ENCODE measurements at places on chromosomes 6 and 20.

GRCh38 chr20:37220731-37221130 lies 40.9 kb downstream of the GHRH start:
- no peak for DNase-seq

DNA sequence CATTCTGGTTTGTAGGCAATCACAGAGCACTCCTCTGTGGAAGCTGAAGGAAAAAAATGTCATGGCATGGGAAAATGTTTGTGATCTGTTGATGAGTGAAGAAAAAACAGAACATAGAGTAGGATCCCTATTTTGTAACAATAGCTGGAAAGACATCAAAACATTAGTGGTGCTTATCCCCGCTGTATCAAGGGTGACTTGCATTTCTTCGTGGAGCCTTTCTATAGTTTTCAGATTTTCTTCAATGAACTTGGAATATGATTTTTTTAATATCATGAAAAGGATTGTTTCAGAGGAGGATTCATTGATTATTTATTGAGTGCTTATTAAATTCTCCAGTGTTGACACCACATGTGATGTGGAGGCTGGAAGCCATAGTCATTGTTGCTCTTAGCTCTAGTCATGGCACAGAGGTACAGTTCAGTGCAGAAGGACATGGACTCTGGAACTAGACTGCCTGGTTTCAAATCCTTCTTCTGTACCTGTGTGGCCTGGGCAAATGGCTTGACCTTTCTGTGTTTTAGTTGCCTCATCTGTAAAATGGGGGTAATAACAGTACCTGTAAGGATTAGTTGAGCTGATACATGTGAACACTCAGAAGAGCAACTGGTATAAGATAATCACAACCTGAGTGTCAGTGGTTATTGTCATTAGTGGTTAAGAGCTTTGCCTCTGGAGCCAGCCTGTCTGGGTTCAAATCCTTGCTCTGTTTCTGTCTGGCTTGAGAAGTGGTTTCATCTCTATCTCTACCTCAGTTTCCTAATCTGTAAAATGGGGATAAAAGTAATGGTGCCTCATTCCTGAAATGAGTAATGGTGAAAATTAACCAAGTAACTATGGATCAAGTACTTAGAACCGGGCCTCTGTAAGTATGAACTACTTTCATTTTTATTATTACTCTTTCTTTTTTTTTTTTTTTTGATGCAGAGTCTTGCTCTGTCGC lies 14.7 kb upstream of the CDKN1A start:
- DNase-seq, result no peak

DNA sequence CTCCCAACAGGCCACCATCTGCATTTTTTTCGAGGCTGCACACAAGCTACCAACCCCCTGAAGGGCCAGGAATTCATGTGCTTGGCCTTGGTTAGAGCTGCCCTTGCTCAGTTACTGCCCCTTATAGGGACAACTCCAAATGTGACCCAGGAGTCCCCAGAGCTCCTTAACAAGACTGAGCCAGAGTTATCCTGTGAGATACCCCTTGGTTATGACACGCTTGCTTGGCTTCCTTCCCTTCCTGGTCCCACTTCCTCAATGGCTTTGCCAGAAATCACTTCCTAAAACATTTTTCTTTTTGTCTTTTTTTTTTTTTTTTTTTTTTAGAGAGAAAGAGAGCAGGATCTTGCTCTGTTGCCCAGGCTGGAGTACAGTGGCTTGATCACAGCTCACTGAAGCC lies 8.9 kb downstream of the TREM1 start:
- no peak for DNase-seq

- DNase-seq, result no peak
These were observed 42.2 kb downstream of the GFOD1 start for GRCh38 chr6:13445005-13445743.

DNA sequence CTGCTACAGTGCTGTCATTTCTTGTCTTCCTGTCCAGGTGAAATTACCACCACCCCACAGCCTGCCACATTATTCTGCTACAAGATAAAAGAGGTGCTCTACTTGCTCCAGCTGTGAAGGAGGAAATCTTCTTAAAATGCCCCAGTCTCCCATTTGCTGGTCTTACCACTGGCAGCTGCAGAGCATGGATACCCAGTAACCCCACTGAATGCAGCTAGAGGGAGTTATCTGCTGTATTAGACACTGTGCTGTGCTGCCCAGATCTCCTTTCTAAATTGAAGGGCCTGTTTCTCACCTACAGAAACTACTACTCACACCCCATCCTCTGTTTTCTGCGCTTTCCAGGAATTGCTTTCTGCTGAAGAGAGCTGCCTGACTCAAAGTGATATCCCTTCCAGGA lies 517.8 kb downstream of the PKHD1 start:
- no peak for DNase-seq

DNA sequence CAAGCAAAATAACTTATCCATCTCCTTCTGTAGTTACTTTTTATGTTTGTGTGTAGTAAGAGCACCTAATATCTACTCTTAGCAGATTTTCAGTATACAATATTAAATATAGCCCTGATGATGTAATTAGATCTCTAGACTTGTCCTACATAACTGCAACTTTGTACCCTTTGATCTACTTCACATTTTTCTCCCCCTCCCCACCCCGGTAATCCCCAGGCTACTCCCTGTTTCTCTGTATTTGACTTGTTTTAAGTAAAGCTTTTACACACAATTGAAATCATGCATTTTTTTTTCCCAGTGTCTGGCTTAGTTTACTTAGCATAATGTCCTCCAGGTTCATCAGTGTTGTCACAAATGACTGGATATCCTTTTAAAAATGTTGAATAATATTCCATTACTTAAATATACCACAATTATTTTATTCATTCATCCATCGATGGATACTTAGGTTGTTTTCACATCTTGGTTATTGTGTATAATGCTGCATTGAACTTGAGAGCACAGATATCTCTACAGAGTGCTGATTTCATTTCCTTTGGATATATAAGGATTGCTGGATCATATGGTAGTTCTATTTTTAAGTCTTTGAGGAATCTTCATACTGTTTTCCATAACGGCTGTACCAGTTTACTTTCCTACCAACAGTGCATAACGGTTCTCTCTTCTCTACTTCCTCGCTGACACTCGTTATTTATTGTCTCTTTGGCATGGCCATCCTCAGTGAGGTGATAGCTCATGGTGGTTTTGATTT lies 212.7 kb downstream of the CDKAL1 start:
- no peak for DNase-seq

- DNase-seq, result no peak
These were observed 147.2 kb upstream of the HMGCLL1 start for GRCh38 chr6:55726144-55726543.

GRCh38 chr6:79570129-79571029 lies 33.1 kb upstream of the LCA5 start:
- peak; percentile 41 for DNase-seq

DNA sequence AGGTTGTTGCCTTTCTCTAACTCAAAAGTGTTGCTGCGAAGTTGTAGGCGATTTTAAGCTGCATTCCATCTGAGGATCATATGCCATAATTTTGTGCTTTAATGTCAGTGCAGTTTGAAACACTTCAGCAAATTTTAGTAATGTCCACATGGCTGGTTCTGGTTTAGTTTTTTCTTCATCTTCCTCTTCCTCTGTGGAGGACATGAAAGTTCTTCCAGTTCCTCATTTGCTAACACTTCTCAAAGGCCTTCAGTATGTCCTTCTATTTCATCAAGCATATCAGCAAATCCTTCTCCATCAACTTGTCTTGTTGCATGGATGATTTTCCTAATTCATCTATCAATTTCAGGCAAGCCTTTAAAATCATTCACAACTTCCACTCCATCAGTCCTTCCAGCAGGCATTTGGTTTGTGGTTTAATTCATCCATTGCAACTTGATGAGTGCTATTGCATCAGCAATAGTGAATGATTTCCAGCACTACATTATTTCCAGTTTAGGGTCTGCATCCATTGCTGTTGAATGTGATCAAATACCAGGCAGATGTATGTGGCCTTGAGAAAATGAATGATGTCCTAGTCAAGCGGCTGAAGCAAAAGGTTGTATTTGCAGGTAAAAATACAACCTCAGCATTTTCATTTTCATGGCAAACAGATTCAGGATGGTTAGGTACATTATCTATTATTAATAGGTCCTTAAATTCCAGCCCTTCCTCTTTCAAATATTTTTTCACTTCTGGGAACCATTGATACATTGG lies 20.2 kb downstream of the SHLD1 start:
- DNase-seq, result no peak

DNA sequence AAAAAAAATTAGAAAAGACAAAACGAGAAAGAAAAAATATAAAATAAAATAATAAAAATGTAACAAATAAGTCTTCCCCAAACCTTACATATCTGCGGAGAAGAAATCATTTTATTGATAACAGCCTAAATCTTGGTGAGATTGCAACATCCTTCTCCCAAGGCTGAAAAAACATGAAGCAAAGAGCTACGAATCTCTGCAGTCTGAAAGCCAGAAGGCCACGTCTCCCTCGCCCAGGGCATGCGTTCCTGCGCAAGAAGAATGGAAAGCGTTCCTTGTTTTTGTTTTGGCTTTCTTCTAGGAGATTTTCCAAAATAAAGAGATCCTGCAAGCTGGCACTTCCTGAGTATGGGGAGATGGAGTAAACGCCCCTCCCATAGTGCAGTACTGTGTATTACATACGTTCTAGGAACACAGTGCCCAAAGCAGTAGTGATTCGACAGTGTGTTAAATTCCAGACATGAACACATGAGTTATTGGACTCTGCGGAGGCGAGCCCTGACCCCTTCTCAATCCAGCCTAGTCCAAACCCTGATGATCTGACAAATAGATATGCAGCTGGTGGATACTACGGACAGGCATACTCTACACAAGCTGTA lies 126.7 kb upstream of the RREB1 start:
- no peak for DNase-seq

DNA sequence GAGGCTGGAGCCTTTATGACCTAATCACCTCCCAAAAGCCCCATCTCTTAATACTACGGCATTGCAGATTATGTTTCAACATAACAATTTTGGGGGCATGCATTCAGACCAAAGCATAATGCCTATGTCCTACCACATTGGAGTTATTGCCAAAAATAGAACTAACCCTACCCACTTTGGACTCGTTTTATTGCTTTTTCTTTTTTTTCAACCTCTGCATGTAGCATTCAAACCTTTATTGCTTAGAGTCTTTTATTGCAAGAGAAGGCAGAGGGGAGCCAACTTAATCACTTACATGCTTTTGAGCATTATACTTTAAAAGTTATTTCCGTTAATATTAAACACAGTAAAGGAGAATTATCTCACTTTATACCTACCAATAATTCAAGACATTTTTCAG lies 8.1 kb upstream of the MBOAT1 start:
- no peak for DNase-seq

DNA sequence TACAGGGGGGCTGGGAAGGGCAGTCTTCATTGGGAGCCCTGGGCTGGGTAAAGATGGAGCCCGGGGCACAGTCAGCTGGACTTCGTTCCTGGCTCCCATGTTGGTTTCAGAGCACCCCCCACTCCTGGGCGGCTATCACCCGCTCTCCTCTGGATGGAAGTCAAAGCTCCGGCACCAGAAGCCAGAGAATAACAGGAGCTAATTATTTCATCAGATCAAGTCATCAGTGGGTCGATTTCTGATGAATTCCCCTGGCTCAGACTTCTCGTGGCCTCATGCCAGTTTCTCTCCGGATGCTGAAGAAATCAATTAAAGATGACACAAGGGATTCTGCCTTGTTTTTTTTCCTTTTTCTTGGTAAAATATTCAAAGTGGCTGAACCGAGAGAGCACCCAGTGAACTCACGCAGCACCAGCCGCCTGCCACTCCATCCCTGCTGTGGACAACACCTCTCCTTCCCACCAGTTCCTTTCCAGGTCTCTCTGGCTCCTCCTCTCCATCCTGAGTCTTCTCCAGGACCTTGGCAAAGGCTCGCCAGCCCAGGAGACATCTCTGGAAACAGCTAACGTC lies 22.5 kb downstream of the SULF2 start:
- DNase-seq, result no peak

- DNase-seq, result no peak
These were observed 47.4 kb downstream of the NOX3 start for GRCh38 chr6:155408231-155408630.

GRCh38 chr20:12750221-12750620 lies 258.6 kb upstream of the SPTLC3 start:
- no peak for DNase-seq

- no peak for DNase-seq
These were observed 951.8 kb upstream of the MAP3K7 start for GRCh38 chr6:91538622-91539021.

DNA sequence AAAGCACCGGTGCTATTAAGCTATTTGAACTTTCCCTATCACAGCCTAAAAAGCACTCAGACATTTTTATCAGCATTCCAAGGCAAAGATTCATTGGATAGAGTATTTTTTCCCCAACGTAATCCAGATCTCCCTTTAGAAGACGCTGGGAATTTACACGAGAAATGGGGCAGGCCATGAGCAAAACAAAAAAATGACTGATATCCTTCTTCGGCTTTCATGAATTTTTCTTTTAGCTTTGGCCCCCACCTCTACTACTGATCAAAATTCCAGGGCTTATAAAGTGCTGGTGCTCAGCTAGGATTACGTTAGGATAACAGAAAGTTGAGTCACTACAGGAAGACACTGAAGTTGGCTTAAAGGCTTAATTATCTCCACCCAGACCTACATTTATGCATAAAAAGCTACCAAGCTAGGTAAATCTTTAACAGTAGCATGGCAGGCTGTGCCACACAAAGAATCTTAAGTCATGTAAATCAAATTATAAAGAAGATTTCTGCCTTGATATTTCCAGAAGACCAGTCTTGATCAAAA lies 418.5 kb upstream of the BTBD3 start:
- DNase-seq, result no peak

DNA sequence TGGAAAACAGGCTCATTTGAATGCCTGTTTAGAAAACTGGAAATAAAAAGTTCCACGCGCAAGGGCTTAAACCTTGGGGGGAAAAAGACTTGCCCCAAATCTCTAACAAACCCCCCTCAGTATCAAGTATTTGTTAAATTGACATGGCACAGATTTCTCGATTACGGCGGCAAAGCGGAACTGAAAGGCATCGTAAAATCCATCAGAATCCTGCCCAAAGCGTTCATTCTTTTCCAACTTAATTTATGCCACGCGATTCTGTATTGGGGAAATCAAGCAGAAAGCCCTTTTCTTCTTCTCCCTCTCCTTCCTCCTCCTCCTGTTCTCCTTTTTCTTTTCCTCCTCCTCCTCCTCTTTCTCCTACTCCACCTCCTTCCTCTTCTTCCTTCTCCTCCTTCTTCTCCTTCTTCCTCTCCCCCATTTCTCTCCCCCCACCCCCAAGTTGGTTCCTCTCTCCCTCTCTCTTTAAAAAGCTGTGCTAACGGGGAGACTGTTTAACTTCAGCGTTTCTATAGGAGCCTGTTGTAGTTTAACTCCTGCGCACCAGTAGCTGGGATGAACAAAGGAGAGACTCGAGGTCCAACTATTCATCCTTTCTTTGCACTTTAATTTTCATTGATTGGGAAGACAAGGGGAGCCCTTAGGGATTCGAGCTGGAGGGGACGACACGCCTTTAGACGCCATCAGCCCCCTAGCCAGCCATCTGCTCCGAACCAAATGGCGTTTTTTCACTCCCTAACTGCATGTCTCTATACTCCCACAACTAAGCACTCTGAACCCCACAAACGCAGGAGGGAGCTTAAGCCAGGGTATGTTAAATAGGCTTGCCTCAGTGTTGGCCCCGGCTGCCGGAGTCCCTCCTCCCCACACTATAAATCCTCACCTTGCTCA lies 2.7 kb upstream of the DLL1 start:
- no peak for DNase-seq

- no peak for DNase-seq
These were observed 45.8 kb upstream of the MEI4 start for GRCh38 chr6:77607004-77607403.
